Dorsolateral prefrontal cortex (tissue), 122 donors: ENCODE measurements at places on chromosomes 12 and 14. TPM values are rescaled to one million over a fixed set of nuclear protein-coding genes. Genes with fewer than 3 reads are reported as not detected.

Gene NOS1
- 11.5 TPM for total RNA-seq

Gene LRFN5
- total RNA-seq = 86.6 TPM

Gene KLRG1
- total RNA-seq = 5.5 TPM

Gene PPFIA2
- 142 TPM for total RNA-seq

Gene CLEC9A
- total RNA-seq = 2.7 TPM
